ENCODE measurements at places on chromosomes 6 and 20. TPM values are rescaled to one million over a fixed set of nuclear protein-coding genes. Genes with fewer than 3 reads are reported as not detected.

DNA sequence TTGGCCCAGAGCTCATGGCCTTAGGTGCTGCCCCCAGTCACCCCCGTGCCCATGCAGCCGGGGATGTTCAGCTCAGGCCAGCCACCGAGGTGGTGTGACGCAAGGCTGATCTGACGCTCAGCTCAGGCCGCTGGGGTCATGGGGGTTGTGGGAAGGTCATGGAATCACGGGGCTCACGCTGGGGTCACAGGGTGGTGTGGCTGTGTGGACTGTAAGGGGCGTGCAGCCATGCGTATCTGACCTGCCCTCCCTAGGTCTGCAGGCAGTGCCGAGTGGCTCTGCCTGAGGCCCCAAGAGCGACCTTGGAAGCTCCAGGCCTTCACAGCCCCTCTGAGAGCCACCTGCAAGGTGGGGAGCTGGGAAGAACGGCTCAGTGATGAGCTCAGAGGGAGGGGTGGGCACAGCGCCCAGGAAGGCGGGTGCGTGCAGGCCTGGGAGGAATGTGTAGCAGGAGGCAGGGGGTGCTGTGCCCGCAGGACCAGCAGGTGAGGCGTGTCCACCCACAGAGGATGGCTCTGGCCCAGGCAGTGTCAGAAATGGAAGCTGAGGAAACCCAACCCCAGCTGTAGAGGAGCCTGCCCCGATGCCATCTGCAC, 27.8 kb downstream of the CHRNA4 start:
- no peak for DNase-seq

DNA sequence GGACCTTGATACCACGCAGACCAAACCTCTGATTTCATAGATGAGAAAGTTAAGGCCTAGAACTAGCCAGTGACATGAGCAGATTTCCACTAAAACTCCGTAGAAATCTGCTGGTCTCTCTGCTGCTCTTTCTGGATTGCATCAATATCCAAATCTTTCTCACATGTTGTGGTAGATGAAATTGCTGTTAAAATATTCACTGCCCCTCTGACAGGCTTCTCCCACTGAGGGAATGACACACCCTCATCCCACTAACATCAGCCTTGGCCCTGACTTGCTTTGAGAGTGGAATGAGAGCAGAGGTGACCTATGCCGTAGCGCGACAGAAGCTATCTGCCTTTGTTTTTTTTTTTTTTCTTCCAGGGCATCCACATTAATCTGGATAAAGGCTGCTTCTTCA, 20.4 kb upstream of the EXOC2 start:
- DNase-seq = no peak

- no peak for DNase-seq
Measured at GRCh38 chr20:34544109-34544796, 14.3 kb upstream of the MAP1LC3A start.

DNA sequence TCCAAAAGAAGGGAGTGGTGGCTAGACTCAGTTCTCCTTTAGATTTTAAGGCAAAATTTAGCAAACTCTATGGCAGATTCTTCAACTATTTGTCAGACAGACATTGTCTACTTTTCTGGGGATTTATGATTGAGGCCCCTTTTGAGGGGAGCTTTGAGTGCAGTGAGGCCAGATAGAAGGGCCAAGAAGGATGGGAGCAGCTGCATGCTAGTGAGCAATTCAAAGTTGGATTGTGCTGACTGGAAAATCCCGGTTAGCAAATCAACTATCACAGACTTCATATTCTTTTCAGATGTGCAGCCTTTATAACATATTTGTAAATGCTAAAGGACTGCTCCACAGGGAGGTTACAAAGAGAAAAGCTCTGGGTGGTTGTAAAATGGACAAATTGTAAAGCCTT, 35.0 kb upstream of the ESR1 start:
- no peak for DNase-seq

DNA sequence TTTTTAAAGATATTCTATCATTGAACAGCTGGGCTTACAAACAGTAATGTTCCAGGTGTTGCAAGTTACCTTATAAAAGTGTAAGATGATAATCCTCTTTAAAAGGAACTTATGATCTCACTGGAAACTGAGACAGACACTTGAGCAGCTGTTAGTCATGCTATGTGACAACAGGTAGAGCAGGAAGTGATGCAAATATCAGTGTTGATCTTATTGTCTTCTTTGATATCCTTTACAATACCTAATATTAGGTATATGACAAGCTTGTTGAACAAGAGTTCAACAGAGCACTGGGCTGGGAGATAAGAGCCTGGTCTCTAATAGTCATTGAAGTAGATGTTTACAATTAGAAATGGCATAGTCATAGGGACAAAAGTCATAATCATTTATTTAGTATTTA, 150.0 kb downstream of the UBE3D start:
- DNase-seq = no peak

Gene TSPYL1
- 225 TPM for total RNA-seq

All from CD4-positive, alpha-beta T cell (primary cell).